ENCODE measurements at places on chromosomes 16 and 17.

DNA sequence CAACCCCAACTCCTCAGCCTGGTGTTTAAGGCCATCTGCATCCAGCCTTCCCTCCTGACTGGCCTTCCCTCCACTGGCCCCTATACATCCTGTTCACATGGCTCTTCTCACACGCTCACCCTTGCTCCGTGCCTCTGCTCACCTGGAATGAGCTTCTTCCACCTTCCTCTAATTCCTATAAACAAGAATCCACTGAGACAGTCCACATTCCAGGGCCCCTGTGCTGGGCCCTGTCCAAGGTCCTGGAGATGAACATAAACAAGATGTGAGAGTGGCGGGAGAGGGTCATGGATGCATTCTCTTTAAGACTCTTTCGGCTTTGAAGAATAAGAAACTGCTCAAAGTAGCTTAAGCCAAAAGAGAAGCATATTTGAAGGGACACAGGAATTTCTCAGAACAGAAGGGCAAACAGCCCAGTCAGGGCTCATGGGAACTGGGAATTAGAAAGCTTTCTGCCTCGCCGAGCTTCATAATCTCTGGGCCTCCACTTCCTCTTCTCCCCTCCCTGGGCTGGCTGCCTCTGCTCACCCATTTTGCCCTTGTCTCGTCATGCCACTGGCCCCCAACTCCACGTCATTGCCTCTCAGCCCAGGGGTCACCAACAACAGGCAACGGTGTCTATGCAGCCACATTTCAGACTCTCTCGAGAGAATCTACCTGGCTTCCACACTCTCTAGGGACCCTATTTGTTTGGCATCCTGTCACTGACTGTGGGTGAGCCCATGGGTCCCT lies 13.5 kb downstream of the SPPL2C start:
- DNase-seq, result no peak

DNA sequence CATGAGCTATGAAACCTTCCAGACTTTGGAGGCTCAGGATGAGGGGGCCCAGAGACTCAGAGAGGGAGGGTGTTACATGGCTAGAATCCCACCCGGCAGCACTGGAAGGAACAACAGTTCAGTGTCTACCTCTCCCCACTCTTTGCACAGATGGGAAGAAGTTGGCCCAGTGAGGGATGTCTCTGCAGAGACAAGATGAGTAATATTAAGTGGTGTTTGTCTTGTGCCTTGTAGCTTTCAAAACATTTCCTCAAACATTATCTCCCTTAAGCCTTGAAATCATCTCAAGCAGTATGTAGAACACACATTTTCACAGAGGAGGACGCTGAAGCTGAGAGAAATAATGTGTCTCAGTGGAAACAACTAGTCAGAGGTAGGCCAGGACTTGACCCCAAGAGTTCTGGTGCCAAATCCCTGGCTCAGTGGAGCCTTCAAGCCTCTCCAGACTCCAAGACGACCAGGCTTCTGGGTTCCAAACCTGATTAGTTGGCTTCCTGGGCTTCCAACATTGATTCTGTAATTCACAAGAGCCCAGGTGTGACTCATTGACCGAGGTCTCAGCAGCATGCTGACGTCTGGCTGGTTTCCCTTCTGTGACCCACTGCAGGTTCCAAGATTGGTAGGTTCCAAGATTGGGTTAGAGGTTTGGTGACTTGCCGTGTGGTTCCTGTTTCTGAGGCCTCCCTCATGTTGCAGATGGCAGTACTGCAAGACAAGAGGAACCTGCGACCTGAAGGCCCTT lies 7.4 kb downstream of the RNF112 start:
- no peak for DNase-seq

- no peak for DNase-seq
Observed at GRCh38 chr17:45424769-45425124, 7.9 kb downstream of the ARHGAP27 start.

- no peak for DNase-seq
Observed at GRCh38 chr17:45102856-45103255, 29.5 kb downstream of the PLCD3 start.

Data from naive thymus-derived CD8-positive, alpha-beta T cell (primary cell).